Left cardiac atrium (tissue), 4 donors: ENCODE measurements at places on chromosomes 5 and 9. TPM values are rescaled to one million over a fixed set of nuclear protein-coding genes. Genes with fewer than 3 reads are reported as not detected.

The GPR151 gene
- not detected for total RNA-seq

DNA sequence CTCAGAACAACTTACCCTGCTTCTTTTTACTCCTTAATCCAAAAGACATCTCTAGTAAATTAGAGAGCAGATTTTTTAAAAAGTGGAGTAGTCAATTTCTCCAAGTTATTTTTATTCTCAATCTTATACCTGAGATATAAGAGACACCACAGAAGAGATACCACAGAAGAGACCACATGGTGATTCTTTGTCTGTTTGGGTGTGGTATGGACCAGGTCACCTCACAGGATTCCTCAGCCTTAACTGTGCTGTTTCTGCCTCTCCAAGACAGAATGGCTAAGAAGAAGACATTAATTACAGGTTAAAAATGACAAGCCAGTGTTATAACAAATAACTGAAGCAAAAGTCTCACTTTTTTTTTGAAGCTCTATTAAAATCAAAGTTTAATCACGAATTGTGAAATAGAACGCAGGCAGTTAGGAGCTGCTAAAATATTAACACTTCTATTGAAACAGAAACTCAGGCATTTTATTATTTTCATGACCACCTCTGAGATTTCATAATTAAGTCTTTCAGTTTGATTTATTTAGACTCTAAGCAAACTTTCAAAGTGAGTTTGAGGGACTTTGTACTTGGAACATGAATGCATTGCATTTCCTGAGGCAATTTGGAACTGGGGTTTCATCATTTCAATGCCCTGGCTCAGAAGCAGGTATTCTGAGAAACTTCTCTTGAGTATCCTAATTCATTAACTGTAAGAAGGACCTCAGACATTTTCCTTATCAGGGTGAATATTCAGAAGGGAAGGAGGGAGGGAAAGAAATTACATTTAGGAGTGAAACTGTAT is 280.7 kb downstream of the KCTD16 start:
- DNase-seq: no peak

GRCh38 chr5:103703617-103704016 is 141.0 kb upstream of the NUDT12 start:
- no peak for DNase-seq

The BRD3 gene
- 28.0 TPM for total RNA-seq

DNA sequence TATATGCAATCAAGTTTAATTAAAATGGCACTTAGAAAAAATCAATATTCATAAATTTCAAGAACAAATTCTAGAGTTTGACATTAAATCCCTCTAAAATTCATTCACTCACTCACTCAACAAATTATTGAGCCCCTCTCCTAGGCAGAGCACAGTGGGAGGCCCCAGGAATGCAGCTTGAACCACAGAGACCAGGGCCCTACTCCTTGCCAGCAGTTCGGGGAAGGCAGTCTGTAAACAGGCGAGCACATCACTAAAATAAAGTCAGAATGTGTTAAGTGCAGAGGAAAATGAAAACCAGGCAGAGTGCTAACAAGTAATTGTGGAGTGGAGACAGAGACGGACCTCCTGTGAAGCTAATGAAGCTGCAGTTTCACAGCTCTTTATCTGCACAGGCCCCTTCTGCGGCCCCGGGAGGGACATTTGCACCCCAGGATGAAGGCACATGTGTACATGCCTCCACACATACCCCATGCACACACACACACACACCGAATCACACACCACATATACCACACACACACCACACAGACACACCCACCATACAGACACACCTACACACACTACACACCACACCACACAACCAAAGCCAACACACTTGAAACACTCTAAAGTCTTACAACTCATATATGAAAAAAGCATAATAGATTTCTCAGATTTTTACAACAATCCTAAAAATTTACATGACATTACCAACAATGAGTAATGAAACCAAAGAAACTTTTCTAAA is 40.5 kb downstream of the BHMT start:
- DNase-seq: no peak

- DNase-seq: no peak
Measured at GRCh38 chr5:61306531-61307131, 25.4 kb upstream of the ZSWIM6 start.

GRCh38 chr5:100542086-100542485 is 6.9 kb downstream of the FAM174A start:
- no peak for DNase-seq

The ARHGEF37 gene
- 14.1 TPM for total RNA-seq

- DNase-seq: no peak
Measured at GRCh38 chr5:134873494-134873893, 677 bp upstream of the TXNDC15 start.

DNA sequence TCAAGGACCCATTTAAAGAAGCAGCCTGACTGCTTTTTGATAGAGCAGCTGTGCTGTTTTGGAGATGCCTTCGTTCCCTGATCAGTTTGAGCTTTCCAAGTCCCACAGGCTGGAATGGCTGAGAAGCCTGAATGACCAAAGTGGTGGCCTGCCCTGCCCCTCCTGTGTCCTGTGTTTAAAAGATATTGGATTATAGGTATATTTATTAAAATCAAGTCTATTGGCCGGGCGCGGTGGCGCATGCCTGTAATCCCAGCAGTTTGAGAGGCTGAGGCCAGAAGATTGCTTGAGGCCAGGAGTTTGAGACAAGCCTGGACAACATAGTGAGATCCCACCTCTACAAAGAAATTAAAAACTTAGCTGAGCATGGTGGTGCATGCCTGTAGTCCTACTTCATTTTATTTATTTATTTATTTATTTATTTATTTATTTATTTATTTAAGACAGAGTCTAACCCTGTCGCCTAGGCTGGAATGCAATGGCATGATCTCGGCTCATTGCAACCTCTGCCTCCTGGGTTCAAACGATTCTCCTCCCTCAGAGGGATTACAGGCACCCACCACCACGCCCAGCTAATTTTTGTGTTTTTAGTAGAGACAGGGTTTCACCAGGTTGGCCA is 87.7 kb downstream of the CACNA1B start:
- no peak for DNase-seq

The LAMC3 gene
- 0.29 TPM for total RNA-seq

GRCh38 chr9:7118633-7119032 is 360.9 kb downstream of the KDM4C start:
- no peak for DNase-seq

DNA sequence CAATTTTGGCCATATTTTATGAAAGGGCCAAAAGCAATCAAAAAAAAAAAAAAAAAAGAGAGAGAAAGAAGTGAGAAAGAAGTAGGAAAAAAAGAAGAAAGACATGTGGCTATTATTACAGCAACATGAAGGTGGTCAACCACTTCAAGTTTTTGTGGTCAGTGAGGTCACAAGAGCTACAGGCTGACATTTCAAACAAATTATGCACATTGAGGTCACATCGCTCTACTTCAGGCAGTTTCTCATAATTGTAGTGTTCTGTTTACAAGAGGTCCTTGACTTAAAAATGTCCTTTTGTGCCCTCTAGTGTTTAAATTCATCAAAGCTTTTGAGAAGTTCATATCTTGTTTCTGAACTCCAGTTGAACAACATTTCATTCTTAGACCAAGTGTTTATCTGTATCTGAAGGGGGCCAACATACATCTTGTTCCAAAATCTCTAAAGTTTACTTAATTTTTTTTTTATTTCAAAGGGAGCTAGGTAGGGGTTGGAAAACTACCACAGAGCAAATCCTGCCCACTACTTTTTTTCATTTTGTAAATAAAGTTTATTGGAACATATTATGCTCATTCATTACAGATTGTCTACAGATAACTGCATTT is 513.1 kb downstream of the PDE4D start:
- no peak for DNase-seq

The INSYN2B gene
- 1.1 TPM for total RNA-seq

The DAB2IP gene
- 41.6 TPM for total RNA-seq

DNA sequence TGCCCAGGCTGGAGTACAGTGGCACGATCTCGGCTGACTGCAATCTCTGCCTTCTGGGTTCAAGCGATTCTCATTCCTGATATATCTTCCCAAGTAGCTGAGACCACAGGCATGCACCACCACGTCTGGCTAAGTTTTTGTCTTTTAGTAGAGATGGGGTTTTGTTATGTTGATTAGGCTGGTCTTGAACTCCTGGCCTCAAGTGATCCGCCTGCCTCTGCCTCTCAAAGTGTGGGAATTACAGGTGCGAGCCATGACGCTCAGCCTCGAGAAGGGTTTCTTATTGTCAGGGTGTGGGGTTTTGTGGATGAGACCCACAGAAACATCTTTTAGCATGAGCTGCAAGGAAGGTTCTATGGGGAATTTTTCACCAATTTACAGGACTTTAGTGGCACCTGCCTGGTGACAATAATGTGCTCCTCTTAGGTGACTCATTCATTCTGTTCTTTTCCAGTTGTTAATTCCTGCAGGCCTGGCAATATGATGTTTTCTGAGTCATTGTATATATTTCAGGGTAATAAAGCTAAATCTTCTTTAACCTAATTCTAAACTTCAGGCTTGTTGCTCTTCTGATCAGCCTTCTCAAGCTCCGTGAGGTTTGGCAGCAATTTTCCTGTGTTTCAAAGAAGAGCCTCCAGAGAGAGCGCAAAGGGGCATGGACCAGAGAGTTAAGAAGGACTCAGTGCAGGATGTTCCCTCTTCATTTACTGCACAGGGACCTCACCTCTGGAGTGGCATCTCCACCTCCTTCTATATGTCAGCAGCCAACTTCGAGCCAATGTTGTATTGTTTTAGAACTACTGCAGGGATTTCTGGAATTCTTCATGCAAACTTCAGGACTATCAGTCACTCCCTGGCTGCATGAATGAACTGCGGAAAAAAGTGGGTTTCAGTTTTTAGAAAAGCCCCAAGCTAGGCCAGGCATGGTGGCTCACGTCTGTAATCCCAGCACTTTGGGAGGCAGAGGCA is 77.8 kb upstream of the ZNF618 start:
- no peak for DNase-seq

The GFRA3 gene
- 0.92 TPM for total RNA-seq

GRCh38 chr9:116450378-116451139 is 236.5 kb upstream of the TRIM32 start:
- no peak for DNase-seq

The PTGES gene
- total RNA-seq: 7.9 TPM

DNA sequence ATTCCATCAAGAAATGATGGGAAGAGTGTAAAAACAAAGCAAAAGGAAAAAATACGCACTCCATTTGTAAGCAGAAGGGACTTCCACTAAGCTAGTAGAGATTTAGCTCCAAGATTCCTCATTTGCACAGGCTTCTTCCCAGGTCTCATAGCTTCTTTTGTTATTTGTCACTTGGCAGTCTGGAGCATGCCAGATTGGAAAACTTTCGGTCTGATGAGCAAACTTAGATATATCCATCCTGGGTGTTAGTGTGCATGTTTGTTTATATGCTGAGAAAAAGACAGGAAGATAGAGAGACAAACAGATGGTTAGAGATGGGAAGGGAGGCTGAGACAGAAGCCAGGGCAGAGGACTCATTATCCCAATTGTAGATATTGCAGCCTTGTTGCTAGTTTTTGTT is 1644.5 kb upstream of the NUDT12 start:
- no peak for DNase-seq

The ADAMTS2 gene
- 22.7 TPM for total RNA-seq

DNA sequence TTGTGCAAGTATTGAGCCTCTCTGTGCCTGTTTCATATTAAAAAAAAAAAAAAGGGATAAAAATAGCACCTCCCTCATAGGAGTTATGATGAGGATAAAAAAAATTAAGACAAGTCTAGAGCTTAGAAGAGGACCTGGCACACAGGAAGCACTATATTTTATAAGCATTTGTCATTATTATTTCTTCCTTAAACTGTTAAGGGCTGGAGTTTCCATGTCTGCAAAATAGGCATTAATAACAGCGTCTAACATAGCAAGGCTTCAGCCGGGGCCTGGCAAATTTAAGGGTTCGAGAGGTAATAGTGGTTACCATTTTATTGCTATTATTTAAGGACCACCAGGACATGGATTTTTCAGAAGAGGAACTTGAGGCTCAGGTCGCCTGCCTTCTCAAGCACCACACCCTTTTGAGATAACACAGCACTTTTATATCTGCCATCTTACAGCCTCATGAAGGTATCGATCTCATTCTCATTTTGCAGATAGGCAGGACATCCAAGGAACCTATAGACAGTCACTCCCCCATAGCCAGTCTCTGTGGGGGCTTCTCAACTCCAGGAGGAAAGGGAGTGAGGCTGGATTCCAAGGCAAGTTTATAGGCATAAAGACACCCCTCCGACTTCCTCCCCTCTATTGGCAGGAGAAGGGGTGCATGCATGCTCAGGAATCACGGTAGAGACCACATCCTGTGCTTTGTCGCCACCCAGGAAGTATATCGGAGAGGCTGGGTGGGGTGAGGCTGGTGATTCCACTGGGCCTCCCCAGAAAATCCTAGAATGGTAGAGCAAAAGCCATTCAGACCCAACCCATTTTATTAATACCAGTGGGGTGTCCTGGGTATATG is 2.4 kb downstream of the ANXA6 start:
- DNase-seq: no peak

- no peak for DNase-seq
Measured at GRCh38 chr5:124755565-124755964, 9.1 kb upstream of the ZNF608 start.

The ADAMTS16 gene
- total RNA-seq: 0.27 TPM

The FAM221B gene
- not detected for total RNA-seq
